ENCODE measurements at places on chromosomes 1 and 21.

GRCh38 chr1:22470227-22470626, 18.6 kb downstream of the ZBTB40 start:
- no peak for DNase-seq

- peak; percentile 38 for DNase-seq
Observed at GRCh38 chr21:26140164-26140579, 30.4 kb downstream of the APP start.

- no peak for DNase-seq
Observed at GRCh38 chr1:64282351-64282750, 78.9 kb downstream of the UBE2U start.

GRCh38 chr1:218785928-218786327, 387.8 kb upstream of the LYPLAL1 start:
- no peak for DNase-seq

- DNase-seq, result no peak
Observed at GRCh38 chr1:112267929-112268328, 128.1 kb upstream of the CTTNBP2NL start.

GRCh38 chr21:32702702-32703101, 25.1 kb downstream of the SYNJ1 start:
- DNase-seq, result no peak

- no peak for DNase-seq
Observed at GRCh38 chr1:185990565-185990964, 256.4 kb downstream of the HMCN1 start.

DNA sequence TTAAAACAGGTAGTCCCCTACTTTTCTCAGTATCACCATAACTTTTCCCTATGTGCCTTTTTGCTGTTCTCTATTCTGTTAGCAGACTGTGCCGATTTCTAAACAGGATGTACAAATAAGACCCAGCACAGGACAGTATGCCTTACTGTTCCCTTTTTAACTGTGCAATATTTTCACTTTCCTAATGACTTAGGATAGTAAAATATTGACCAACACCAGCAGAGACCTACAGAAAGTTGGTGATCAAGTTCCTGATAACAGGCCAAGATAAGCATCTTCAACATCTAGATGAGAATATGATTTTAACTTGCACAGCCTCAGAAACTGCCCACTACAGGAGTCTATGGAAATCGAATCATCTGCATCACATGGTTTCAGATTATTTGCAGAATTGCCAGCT, 42.0 kb downstream of the ADSS2 start:
- no peak for DNase-seq

Measured in CD4-positive, alpha-beta T cell treated with Interleukin-4 for 1 hour (primary cell).